ENCODE measurements at places on chromosomes 7 and 10.

DNA sequence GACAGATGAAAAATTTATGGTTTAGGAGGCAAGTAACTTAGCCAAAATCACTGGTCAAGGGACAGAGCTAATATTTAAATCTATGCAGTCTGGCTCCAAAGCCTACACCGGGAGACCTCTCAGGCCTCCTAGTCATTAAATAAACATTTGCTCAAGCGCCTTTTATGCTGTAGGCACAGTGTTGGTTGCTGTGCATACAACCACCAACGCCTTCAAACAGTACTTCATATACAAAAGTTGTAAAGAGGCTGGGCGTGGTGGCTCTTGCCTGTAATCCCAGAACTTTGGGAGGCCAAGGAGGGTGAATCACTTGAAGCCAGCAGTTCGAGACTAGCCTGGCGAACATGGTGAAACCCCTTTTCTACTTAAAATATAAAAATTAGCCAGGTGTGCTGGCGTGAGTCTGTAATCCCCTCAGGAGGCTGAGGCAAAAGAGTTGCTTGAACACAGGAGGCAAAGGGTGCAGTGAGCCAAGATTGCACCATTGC, 159.8 kb downstream of the MAGI2 start:
- DNase-seq, result peak; percentile 68

- no peak for DNase-seq
These were observed 85.2 kb upstream of the AMPH start for GRCh38 chr7:38716397-38716796.

GRCh38 chr10:91034494-91035159, 113.7 kb upstream of the ANKRD1 start:
- DNase-seq, result peak; percentile 16

- no peak for DNase-seq
These were observed 6.0 kb upstream of the GATA3 start for GRCh38 chr10:8048281-8049008.

DNA sequence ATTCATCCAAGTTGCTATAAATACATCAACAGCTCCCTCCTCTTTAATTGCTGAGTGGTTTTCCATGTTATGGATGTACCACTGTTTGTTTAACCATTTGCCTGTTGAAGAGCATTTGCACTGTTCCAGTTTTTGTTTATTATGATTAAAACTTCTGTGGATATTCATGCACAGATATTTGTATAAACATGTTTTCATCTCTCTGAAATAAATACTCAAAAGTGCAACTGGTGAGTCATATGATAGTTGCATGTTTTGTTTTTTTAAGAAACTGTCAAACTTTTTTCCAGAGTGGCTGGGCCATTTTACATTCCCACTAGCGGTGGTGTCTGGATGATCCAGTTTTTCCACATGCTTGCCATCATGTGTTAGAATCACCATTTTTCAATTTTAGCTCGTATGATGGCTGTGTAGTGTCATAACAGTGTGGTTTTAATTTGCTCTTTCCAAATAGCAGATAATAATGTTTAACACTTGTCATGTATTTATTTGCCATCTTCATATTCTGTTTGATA, 33.6 kb downstream of the MEOX2 start:
- no peak for DNase-seq
